ENCODE measurements at places on chromosomes 5 and 9.

GRCh38 chr5:14141764-14142163, 1.4 kb upstream of the TRIO start:
- no peak for DNase-seq

GRCh38 chr9:69798744-69799143, 21.9 kb upstream of the CFAP95 start:
- no peak for DNase-seq

- no peak for DNase-seq
Observed at GRCh38 chr5:10427201-10427600, 14.5 kb upstream of the ROPN1L start.

DNA sequence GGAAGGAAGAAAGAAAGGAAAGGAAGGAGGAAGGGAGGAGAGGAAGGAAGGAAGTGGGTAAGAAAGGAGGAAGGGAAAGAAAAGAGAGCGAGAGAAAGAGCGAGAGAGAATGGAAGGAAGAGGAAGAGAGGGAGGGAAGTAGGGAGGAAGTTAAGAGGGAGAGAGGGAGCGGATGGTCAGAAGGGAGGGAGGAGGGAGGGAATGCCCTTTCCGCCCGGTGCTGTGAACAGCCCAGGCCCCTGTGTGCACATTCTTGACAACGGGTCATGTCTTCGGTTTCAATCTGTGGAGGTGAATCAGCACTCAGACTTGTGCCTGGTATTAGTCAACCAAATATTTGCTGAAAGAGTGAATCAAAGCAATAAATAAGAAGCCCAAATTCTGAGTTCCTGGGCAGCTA, 39.2 kb downstream of the PRUNE2 start:
- DNase-seq: no peak

GRCh38 chr9:29209748-29210291, 1636.5 kb upstream of the C9orf72 start:
- DNase-seq: no peak

DNA sequence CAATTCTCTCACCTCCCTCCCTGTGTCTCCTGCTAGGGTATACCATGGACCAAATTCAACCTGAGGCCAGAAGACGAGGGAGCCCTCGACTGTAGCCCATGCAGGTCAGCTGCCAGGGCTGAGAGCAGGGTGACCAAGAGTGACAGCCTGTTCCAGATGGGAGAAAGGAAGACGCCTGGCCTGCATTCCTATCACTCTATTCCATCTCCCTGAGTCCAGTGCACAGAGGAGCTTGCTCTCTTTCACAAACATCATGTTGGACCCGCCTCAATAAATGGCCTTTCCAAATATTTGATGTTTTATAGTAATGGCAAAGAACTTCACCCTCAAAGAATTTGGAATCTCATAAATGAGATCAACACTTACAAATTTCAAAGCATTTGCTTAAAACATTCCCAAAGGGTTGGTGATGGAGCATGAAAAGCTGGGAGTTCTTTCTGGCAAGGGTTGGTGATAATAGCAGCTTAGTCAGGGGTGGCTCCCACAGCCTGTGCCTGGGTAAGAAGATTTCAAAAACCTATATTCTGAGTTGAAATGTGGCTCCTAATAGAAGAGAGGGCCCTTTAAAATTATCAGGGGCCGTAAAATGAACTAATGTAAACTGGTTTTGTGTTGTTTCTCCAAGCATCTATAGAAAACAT, 393.1 kb downstream of the EFNA5 start:
- DNase-seq: no peak

DNA sequence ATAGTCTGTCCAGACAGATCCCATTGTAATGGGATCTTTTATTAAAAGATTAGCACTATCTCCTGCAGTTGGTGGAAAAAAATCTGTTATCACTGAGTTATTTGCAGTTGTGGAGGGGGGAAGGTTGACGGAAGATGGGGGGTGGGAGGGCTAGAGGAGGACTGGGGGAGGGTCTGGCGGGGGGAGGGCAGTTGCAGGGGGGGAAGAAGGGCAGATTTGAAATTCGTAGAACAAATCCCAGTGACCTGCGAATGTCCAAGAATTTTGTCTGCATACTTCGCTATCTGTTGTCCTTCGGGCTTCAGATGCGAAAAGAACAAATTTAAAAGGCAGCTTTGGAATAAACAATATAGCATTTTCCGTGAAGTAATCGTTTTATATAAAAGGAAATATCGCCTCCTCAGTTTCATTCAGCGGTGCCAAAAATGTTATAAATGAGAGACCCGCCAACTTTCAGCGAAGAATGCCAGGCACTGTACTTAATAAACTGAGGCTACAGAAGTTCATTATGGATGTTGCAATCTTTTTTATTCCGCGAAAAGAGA, 1.3 kb upstream of the FST start:
- no peak for DNase-seq

DNA sequence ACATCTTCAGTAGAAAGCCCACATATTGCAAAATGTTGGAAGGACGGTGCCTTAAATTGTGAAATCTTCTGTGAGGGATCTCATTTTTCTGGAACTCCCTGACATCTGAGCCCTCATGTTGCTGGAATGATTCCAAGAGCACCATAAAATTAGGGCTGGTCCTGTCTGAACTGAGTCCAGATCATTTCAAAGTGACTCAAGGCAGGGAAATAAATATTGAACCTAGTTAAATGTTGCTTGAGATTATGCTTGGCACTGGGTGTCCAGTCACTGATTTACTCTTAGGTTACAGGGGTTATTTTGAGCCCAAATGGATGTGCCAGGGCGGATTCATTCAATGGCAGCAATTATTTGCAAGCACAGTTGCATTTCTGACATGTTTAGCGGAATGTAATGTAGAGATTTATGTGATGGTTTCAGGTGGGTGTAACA, 437.0 kb downstream of the PIK3R1 start:
- DNase-seq: no peak

DNA sequence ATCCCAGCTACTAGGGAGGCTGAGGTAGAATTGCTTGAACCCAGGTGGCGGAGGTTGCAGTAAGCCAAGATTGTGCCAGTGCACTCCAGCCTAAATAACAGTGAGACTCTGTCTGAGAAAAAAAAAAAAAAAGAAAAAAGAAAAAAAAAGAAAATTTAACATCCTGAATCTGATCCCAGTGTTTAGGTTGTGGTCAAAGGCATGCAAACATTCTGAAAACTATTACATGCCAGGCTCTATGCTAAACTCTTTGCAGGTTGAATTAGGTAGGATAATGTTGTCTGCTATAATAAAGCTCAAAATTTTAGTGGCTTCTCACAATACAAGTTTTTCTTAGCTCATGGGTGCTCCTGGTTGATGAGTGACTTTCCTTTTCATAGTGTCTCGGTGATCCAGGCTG, 367.4 kb downstream of the PSAT1 start:
- DNase-seq: no peak

DNA sequence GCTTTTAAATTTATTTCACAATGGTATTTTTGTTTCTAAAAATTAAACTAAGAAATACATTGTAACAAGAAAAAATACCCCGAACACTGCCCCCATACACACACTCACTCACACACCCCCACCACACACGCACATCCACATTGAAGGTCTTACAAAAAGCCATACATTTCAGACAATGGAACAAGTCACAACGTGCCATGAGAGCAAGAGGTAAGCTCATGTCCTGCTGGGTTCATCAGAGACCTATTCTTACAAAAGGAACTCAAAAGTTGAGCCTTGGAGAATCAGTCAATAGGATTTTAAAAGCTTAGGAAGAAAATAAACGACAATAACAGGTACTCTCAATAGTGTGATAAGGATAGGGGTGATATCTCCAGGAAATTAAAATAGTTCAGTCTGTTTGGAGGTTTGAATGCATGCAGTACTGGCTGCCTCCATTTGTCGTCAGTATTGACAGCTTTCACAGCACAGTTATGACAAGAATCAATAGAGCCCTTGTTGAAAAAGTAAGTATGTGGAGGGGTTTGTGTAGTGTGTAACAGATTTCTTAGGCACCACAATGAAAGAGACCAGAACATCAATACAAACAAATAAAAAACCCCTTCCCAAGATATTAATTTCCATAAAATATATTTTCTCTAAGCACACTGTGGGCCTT, 1826.2 kb upstream of the CDH6 start:
- DNase-seq: no peak

DNA sequence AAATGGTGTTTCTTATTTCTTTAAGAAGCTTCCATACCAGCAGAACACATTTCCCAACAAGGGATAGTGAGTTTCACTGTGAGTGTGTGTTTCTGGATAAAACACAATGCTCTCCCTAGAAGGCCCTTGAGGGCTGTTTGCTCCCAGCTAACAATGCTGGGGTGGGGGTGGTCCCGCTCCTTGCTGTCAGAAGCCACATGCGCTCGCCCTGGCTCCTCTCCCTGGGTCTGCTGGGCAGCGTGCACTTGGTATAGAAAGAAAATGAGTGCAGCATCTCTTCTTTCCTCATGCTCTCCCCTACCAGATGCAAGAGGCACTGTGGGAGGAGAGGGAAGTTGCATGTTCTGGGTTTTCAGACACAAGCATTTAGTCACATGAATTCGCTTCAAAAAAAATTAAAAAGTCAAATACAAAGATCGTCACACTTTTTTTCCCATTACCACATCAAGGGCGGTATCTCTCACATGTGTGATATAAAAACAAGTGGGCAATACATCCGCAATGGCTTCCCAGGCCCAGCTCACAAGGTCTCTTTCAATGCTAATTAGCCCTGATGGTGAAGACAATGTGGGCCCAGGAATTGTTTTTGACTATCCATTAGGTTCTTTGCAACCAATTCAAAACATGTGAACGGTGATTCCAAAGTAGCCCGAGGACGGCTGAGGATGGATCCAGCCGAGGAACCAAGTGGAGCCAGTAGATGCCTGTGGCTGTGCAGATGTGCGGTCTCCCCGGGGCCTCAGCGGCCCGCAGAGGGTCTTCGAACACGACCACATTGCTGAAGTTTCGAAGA, 603.6 kb downstream of the IRX1 start:
- DNase-seq: no peak

- DNase-seq: no peak
Observed at GRCh38 chr9:38681747-38682227, 38.1 kb downstream of the FAM240B start.

DNA sequence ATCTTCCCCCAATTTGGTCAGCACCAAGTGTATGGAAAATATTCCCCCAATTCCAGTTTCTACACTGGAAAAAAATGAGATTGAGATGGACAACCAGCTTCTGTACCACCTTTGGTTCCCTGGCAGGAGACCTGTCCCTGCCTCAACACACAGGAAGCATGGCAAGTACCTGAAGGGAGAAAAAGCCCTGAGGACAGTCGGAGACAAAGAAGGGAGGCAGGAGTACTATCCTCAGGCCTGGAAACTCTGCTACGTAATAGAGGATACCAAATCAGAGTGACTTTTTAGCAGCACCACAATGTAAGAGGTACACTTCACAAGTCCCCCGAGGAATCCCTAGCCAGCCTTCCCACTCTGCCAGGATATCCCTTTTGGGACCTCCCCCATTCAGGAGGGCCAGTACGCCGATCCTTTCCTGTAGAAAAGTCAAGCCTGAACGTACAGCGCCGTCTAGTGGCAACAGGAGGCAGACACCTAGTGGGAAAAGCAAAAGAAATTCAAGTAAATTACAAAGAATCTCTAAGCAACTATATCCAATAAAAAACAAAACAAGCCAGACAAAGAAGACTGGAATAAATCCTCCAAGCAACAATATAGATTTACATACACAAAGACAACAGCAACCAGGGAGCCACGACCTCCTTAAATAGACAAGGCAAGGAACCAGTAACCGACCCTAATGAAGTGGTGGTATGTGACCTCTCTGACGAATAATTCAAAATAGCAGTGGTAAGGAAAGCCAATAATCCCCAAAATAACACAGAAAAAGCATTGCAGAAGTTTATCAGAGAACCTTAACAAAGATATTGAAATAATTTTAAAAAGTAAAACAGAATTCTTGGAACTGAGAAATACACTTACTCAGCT, 63.3 kb upstream of the SLCO6A1 start:
- DNase-seq: no peak

DNA sequence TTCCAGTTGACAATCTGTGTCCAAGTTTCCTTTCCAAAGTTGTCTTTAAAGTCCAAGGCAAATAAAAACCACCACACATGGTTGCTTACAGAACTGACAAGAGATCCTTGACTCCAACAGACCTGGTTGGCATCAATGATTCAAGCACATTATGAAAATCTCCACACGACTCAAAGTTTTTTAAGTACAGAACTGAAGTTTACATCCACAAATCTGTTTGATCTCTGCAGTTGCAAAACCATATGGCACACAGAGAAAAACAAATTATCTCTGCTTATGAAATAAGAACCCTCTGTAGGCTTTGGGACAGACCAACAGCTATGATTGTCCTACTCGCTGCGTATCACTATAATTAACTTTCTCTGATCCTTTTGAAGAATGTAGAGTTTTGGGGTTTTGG, 60.8 kb downstream of the MLLT3 start:
- DNase-seq: no peak

DNA sequence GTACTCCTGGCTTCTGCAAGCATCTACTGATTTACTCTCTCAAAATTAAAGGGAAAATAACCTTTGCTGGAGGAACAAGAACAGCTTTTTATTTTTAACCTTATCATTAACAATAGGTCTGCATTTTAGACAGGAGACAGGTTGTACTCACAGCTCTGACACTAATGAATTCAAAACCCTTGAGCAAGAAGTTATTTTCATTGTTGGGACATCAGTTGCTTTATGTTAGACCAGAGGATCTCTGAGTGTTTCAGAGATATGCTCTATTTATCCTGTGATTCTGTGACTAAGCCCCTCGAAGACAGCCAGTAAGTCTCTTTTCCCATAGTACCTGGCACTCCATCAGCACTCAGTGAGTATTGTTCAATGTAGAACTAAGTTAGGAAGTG, 190.2 kb upstream of the PCSK5 start:
- no peak for DNase-seq

- no peak for DNase-seq
Observed at GRCh38 chr5:88673253-88674105, 209.5 kb downstream of the MEF2C start.

GRCh38 chr9:5231212-5231611, at the start of gene INSL4:
INSL4 (plus strand) TSS chr9:5231419; CDS start chr9:5231524, 105 bp downstream.
- no peak for DNase-seq

GRCh38 chr5:115419846-115420585, 123.6 kb upstream of the CCDC112 start:
- no peak for DNase-seq

DNA sequence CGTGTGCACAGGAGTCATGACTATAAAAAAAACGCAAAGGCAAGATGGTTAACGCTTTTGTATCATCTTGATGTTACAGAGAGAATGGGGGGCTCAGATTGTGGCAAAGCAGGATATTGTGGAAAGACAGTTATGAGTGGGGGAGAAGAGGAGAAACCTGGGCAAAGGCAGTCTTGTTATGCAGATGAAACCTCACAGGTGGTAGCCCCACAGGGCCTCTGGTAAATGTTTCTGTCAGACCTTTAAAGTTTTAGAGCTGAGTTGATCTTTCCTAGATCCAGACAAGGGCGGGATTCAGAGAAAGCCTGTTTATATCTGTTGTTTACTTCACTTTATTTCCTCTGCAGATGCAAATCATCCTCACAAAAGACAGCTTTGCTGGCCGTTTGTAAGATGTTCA, 55.2 kb downstream of the C9orf85 start:
- no peak for DNase-seq

GRCh38 chr5:128498844-128499455, 39.1 kb downstream of the FBN2 start:
- DNase-seq: no peak
